ENCODE measurements at places on chromosomes 1 and 21. TPM values are rescaled to one million over a fixed set of nuclear protein-coding genes. Genes with fewer than 3 reads are reported as not detected.

CLIC6 gene
- polyA plus RNA-seq, result not detected

CD2 gene
- polyA plus RNA-seq, result 3.6 TPM

OR2L8 gene
- polyA plus RNA-seq, result not detected

PM20D1 gene
- not detected for polyA plus RNA-seq

KCNA3 gene
- polyA plus RNA-seq, result 5.6 TPM

GPR37L1 gene
- 0.06 TPM for polyA plus RNA-seq

GRCh38 chr21:36718951-36719501 is 20.1 kb downstream of the SIM2 start:
- no peaks in the 10 kb centered on the region for H3K4me1 ChIP-seq
- H3K27ac ChIP-seq, result no peak overlapping the region
- no peak for DNase-seq
- peaks cover 22% of the 10 kb centered on the region for H3K27me3 ChIP-seq

DNA sequence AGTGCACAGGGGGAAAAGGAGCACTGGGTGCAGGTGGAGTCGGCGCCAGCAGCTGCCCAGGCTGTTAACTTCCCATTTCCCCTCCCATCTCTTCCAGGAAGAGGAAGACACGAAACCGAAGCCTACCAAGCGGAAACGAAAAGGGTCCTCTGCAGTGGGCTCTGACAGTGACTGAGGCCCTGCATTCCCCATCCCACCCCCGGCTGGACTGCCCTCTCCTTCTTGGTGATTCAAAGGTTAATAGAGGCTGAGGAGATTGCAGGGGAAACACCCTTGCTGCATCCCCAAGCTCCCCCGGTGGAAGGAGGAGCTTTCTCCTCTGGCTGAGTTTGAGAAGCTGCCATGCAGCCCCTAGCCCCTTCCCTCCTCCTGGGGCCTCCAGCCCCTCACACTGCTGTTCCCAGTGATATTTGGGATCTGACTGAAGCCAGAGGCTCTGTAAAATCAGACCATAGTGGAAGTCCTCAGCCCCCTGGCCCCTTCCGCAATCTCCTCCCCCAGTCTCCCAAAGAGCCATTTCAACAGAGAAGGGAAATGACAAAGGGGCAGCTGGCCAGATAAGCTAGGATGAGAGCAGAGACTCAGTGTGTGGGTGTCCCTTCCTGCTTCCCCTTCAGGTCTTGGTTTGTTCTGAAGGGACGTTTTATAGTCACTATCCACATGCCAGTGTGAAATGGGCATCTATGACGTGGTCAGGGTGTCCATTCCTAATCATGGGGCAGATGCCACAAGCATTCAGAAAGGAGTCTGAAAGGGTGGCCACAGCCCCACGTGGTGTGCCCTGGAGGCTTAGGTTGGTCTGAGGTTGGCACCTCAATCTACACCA is 1.9 kb upstream of the SLC27A3 start:
- H3K36me3 ChIP-seq, result peaks cover 29% of the 10 kb centered on the region
- peak overlapping the region; percentile 29 for H3K4me3 ChIP-seq
- H3K4me1 ChIP-seq, result peaks cover 71% of the 10 kb centered on the region

GRCh38 chr21:31530897-31531705 is 128.4 kb upstream of the SOD1 start:
- H3K4me1 ChIP-seq, result no peaks in the 10 kb centered on the region
- H3K27me3 ChIP-seq, result no peaks in the 10 kb centered on the region

GRCh38 chr1:93729502-93729901 is 47.9 kb upstream of the BCAR3 start:
- H3K36me3 ChIP-seq, result no peaks in the 10 kb centered on the region
- no peak overlapping the region for H3K27ac ChIP-seq
- no peaks in the 10 kb centered on the region for H3K4me1 ChIP-seq
- H3K4me3 ChIP-seq, result no peak overlapping the region
- H3K27me3 ChIP-seq, result no peaks in the 10 kb centered on the region

DNA sequence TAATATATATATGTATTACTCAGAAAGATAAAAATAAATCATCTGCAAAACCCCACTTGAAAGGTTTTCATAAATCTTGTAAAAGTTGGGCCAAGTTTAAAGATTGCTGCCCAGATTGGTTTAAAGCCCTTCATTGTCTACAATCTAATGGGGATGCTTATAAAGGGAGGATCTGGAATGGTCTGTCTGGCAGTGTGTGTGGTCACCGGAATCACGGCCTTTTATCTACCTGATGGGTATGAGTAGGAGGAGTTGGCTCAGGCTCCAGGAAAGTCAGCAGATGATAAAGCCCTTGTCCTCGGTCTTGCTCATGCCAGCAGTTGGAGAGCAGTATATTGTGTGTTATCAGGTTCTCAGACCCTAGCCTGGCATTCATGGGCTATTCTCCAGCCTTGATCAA is 197.7 kb downstream of the ROR1 start:
- H3K4me3 ChIP-seq, result no peak overlapping the region
- no peaks in the 10 kb centered on the region for H3K36me3 ChIP-seq
- no peak for DNase-seq
- H3K27ac ChIP-seq, result no peak overlapping the region

DNA sequence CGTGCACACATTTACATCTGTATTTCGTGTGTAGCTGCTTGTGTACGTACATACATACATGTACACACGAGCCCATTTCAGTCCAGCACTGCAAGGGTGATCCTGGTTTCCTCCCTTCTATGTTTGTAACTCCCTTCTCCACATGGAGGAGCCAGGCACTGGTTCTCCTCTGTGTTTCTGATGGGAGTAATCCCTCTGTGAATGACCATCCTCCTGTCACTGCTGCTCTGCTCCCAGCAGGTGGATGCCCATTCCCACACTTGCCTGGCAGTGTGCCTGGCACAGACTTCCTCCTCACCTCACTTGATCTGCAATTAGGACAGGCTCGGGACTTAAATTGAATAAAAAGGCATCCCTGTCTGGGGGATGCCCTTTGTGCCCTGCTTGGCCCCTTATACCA is 37.1 kb downstream of the TRAPPC10 start:
- H3K4me1 ChIP-seq, result no peaks in the 10 kb centered on the region
- H3K36me3 ChIP-seq, result peaks cover 96% of the 10 kb centered on the region
- no peak overlapping the region for H3K27ac ChIP-seq
- no peaks in the 10 kb centered on the region for H3K27me3 ChIP-seq
- H3K4me3 ChIP-seq, result no peak overlapping the region

DNA sequence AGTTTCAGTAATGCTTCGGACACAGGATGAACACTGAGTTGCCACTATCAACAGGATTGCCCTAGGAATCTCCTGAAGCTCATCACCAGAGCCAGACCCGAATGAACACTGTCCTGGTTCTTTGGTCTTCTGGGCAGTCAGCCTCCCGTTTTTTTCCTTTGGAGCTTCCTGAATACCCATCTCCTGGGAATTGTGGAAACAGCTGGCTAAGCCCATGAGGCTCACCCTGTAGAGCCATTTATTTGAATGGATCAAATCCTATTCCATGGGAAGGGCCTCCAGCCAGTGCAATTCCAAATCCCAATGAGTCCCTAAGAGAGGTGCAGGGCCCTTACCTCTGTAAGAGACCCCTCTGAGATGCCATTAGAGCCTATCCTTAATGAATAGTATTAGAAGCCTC is 5.9 kb downstream of the RCSD1 start:
- peak overlapping the region; percentile 94 for H3K27ac ChIP-seq
- no peak overlapping the region for H3K4me3 ChIP-seq
- H3K4me1 ChIP-seq, result peaks cover 76% of the 10 kb centered on the region
- no peaks in the 10 kb centered on the region for H3K27me3 ChIP-seq
- DNase-seq, result no peak

DNA sequence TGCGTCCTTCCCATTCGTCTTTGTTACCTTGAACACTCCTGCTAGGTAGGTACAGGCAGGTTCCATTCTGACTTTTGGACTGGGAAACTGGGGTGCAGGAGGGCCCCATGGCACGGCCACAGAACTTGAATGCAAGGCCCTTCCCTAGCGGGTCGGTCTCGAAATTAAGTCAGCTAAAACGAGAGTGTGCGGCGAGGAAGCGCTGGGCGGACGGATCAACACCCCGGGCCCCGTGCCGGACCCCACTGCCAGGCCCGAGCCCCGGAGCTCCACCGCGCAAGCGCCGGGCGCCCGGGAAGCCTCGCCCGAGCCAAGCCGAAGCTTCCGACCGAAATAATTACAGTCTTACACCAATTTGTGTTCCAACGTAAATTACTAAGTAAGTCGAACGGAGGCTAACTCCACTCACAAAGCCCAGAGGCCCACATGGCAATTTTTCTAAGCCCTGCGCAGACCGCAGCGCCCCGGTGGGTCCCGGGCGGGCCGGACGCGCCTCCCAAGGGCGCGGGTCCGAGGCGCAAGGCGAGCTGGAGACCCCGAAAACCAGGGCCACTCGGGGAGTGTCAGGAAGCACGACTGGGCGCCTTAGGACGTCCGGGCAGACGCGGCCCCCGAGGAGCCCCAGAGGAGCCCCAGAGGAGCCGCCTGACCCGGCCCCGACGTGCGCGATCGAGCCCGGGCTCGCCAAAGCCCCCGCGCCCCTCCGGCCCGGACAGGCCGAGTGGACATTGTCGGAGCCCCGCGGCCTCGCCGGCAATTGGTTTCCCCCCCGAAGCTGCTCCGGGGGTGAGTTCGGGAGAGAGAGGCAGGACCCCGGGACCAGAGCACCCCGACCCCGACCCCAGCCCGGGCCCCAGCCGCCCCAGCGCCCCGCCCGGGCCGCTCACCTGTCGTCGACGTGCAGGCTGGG is 624 bp downstream of the RIPK4 start:
- peaks cover 62% of the 10 kb centered on the region for H3K4me1 ChIP-seq
- no peaks in the 10 kb centered on the region for H3K36me3 ChIP-seq
- no peak overlapping the region for H3K4me3 ChIP-seq
- DNase-seq, result no peak
- no peak overlapping the region for H3K27ac ChIP-seq

- H3K4me3 ChIP-seq, result no peak overlapping the region
- H3K4me1 ChIP-seq, result no peaks in the 10 kb centered on the region
- H3K36me3 ChIP-seq, result no peaks in the 10 kb centered on the region
- no peak overlapping the region for H3K27ac ChIP-seq
- DNase-seq, result no peak
- H3K27me3 ChIP-seq, result no peaks in the 10 kb centered on the region
These were observed 14.6 kb upstream of the SLC2A1 start for GRCh38 chr1:42973286-42973685.

DNA sequence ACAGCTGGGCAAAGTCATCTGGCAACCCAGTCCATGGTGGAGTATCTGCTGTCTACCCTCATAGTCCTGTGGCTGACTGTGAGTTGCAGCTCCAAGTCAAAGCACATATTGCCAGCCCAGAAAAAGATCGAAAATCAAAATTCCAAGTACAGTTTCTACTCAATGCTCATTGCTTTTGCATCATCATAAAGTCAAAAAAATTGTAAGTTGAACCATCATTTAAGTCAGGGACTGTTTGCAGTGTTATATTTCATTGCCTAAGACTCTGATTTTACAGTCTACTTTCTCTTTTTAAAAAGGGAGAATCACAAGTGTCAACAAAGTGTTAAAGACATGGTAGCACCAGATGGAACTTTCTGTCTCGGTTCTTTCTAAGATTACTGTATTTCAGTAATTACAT is 22.7 kb upstream of the MAN1C1 start:
- no peak overlapping the region for H3K27ac ChIP-seq
- H3K4me1 ChIP-seq, result no peaks in the 10 kb centered on the region
- no peak overlapping the region for H3K4me3 ChIP-seq
- no peak for DNase-seq
